ENCODE measurements at places on chromosomes 5 and 9. TPM values are rescaled to one million over a fixed set of nuclear protein-coding genes. Genes with fewer than 3 reads are reported as not detected.

ATG10 gene
- 7.6 TPM for total RNA-seq

- no peak for DNase-seq
Measured at GRCh38 chr5:173187054-173187743, 42.9 kb downstream of the BNIP1 start.

GRCh38 chr5:136768457-136768856, 403.1 kb upstream of the TRPC7 start:
- DNase-seq: no peak

GRCh38 chr5:78113689-78114264, 180.7 kb downstream of the AP3B1 start:
- DNase-seq: no peak
